ENCODE measurements at places on chromosomes 7 and 10. TPM values are rescaled to one million over a fixed set of nuclear protein-coding genes. Genes with fewer than 3 reads are reported as not detected.

The BHLHA15 gene
- polyA plus RNA-seq, result 5.3 TPM

The TMEM178B gene
- not detected for polyA plus RNA-seq

The CFAP46 gene
- not detected for polyA plus RNA-seq

The ASB10 gene
- polyA plus RNA-seq, result not detected

The PNLIP gene
- not detected for polyA plus RNA-seq

The PON1 gene
- polyA plus RNA-seq, result not detected

The PHYHIPL gene
- polyA plus RNA-seq, result not detected

The NUDT13 gene
- 1.3 TPM for polyA plus RNA-seq

The ADIRF gene
- polyA plus RNA-seq, result not detected

The HKDC1 gene
- 0.43 TPM for polyA plus RNA-seq

The CAV1 gene
- 2.3 TPM for polyA plus RNA-seq
